ENCODE measurements at places on chromosomes 3 and 15.

DNA sequence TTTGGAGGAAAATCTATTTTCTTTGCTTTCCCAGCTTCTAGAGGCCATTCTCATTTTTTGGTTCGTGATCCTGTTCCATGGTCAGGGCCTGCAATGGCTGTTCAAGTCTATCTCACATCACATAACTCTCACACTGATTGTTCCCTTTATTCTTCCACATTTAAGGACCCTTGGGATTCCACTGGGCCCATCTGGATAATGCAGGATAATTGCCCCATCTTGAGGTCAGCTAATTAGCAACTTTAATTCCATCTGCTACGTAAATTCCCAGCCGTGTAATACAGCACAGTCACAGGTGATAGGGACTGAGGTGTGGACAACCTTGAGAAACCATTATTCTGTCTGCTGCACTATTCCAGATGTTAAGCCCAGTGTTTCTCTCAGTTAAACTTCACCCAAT is 311.6 kb upstream of the CNTN4 start:
- DNase-seq: no peak
- no peak overlapping the region for H3K4me3 ChIP-seq
- no peak overlapping the region for H3K27ac ChIP-seq
- no peaks in the 10 kb centered on the region for H3K4me1 ChIP-seq
- H3K27me3 ChIP-seq: no peaks in the 10 kb centered on the region
- no peaks in the 10 kb centered on the region for H3K36me3 ChIP-seq

GRCh38 chr3:64078966-64079365 is 55.7 kb upstream of the PSMD6 start:
- H3K36me3 ChIP-seq: no peaks in the 10 kb centered on the region
- no peak for DNase-seq
- no peak overlapping the region for H3K27ac ChIP-seq
- no peaks in the 10 kb centered on the region for H3K4me1 ChIP-seq

- H3K4me1 ChIP-seq: no peaks in the 10 kb centered on the region
- H3K4me3 ChIP-seq: no peak overlapping the region
- no peak for DNase-seq
- no peaks in the 10 kb centered on the region for H3K36me3 ChIP-seq
These were observed 72.5 kb downstream of the MITF start for GRCh38 chr3:69811452-69812401.

- H3K27ac ChIP-seq: no peak overlapping the region
- H3K27me3 ChIP-seq: no peaks in the 10 kb centered on the region
- no peaks in the 10 kb centered on the region for H3K4me1 ChIP-seq
- DNase-seq: no peak
- no peak overlapping the region for H3K4me3 ChIP-seq
- H3K36me3 ChIP-seq: no peaks in the 10 kb centered on the region
These were observed 314.9 kb downstream of the CACNA2D3 start for GRCh38 chr3:54437271-54437670.

- H3K27me3 ChIP-seq: no peaks in the 10 kb centered on the region
These were observed 4.7 kb upstream of the GOLGA8B start for GRCh38 chr15:34588046-34588674.

GRCh38 chr15:58517682-58518525 is 86.1 kb downstream of the LIPC start:
- no peak for DNase-seq
- H3K27me3 ChIP-seq: no peaks in the 10 kb centered on the region
- H3K4me1 ChIP-seq: no peaks in the 10 kb centered on the region

DNA sequence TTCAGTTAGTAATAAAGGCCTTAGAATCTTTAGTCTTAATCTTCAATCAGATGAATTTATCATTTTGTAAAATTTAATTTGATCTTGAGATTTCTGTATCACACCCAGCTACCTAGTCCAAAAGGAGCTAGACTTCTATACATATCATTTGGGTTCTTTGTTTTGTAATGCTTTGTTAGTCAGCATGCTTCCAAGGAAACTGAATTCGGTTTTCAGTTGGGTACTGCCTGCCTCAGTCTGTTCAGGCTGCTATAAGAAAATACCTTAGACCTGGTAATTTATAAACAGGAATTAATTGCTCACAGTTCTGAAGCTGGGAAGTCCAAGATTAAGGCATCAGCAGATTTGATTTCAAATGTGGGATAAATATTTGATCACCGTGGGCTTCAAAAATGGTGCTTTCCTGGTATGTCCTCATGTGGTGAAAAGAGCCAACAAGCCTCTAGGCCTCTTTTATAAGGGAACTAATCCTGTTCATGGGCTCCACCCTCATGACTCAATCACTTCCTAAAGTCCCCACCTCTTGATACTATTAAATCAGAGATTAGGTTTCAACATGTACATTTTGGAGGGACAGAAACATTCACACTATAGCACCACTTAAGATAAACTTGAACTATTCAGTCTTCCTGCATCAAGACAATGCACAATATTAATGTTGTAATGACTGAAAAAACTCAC is 800.7 kb downstream of the NAALADL2 start:
- H3K27me3 ChIP-seq: no peaks in the 10 kb centered on the region
- H3K4me1 ChIP-seq: no peaks in the 10 kb centered on the region
- H3K4me3 ChIP-seq: no peak overlapping the region
- H3K36me3 ChIP-seq: no peaks in the 10 kb centered on the region
- no peak for DNase-seq

- no peak overlapping the region for H3K27ac ChIP-seq
- no peak overlapping the region for H3K4me3 ChIP-seq
- H3K4me1 ChIP-seq: no peaks in the 10 kb centered on the region
- H3K36me3 ChIP-seq: no peaks in the 10 kb centered on the region
- no peaks in the 10 kb centered on the region for H3K27me3 ChIP-seq
- no peak for DNase-seq
These were observed 13.3 kb downstream of the BCL2A1 start for GRCh38 chr15:79957741-79958140.

DNA sequence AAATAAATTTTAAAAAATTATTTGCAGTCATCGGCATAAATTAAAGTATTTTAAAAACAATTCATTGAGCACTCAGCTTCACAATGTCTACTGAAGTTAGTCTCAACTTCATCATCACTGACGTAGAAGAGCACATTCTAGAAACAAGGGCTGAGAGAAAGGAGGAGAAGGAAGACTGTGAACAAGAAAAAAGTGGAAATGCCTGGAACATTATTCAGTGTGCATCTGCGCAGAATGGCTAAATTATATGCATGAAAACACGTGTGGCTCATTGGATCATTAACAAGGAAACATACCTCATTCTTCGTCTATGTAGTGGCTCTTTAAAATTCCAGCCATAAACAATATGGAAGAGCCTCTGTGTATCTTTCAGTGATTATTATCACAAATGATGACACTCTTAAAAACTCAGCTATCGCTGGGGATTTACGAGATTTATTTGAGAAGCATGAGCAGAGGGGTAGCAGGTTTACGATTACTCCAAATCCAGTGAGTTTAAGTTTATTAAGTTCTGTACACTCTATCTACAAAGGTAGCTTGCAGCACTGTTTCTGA is 404.2 kb upstream of the CDIN1 start:
- no peak overlapping the region for H3K4me3 ChIP-seq
- H3K36me3 ChIP-seq: no peaks in the 10 kb centered on the region
- no peaks in the 10 kb centered on the region for H3K27me3 ChIP-seq
- H3K4me1 ChIP-seq: no peaks in the 10 kb centered on the region
- no peak overlapping the region for H3K27ac ChIP-seq

- H3K4me3 ChIP-seq: no peak overlapping the region
- H3K27me3 ChIP-seq: no peaks in the 10 kb centered on the region
- H3K27ac ChIP-seq: no peak overlapping the region
- H3K4me1 ChIP-seq: no peaks in the 10 kb centered on the region
These were observed 87.7 kb downstream of the MEGF11 start for GRCh38 chr15:66165856-66166255.

DNA sequence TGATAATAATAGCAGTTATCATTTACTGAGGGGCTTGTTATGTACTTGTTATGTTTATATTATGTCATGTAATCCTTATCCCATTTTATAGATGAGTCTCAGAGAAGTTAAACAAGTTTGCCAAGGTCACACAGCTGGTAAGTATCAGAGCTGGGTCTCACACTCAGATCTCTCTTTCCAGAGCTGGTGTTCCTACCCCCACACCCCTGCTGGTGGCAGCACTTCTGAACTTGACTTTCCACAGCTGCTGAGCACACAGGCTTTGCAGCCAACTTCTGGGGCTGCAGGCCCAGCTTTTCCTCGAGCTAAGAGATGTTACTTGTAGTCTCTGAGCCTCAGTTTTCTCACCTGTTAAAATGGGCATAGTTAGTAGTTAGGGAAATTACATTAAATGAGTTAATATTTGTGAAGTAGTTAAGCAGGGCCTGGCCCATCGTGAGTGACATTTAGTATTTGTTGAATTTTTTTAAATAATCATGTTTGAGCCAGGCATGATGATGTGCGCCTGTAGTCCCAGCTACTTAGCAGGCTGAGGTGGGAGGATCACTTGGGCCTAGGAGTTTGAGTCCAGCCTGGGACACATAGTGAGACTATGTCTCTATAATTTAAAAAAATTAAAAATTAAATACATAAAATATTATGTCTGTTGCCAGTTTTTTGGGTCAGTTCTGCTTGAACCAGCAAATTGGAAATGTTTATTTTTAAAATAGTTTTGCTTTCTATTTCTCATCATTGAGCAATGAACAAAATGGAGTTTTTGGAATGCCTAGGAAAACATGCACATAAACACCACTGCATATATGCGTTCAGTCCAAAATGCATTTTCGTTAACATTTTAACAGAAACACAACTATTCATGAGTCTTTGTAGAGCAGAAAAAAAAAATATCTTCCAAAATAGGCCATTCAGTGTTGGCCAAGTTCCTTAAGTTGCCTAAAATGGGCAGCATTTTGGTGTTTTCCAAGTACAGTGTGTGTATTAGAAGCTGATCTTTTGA is 87.3 kb downstream of the SMAD6 start:
- no peak for DNase-seq
- H3K36me3 ChIP-seq: no peaks in the 10 kb centered on the region
- H3K27me3 ChIP-seq: no peaks in the 10 kb centered on the region

- no peaks in the 10 kb centered on the region for H3K36me3 ChIP-seq
- no peaks in the 10 kb centered on the region for H3K27me3 ChIP-seq
- H3K27ac ChIP-seq: no peak overlapping the region
- no peak overlapping the region for H3K4me3 ChIP-seq
- DNase-seq: no peak
These were observed 182.3 kb downstream of the ADAMTS17 start for GRCh38 chr15:100159436-100159835.

GRCh38 chr3:50237133-50237651 is 1.2 kb downstream of the GNAI2 start:
- H3K4me3 ChIP-seq: peak overlapping the region; percentile 98
- H3K36me3 ChIP-seq: peaks cover 4% of the 10 kb centered on the region
- H3K27ac ChIP-seq: peak overlapping the region; percentile 80
- H3K27me3 ChIP-seq: no peaks in the 10 kb centered on the region

GRCh38 chr3:134869153-134869726 is 74.2 kb downstream of the EPHB1 start:
- H3K27me3 ChIP-seq: no peaks in the 10 kb centered on the region
- H3K4me1 ChIP-seq: no peaks in the 10 kb centered on the region
- DNase-seq: no peak
- no peaks in the 10 kb centered on the region for H3K36me3 ChIP-seq

DNA sequence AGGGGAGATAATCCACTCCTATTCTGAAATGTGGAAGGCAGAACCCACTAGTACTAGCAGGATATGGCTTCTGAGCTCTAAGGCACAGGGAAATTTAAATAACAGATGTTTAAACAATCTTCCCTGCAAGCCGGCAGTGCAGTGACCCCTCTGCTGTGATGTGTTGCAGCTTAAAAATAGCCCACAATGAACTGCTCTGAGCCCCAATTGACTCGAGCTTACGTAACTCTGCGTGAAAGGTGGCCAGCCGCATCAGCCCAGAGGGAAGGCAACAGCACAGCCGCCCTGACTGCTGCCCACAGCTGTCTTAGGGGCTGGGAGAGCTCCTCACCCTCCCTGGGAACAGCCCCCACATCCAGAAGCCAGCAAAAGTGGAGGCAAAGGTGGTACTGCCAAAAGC is 12.5 kb upstream of the CAMKV start:
- no peaks in the 10 kb centered on the region for H3K4me1 ChIP-seq
- H3K36me3 ChIP-seq: no peaks in the 10 kb centered on the region
- H3K27me3 ChIP-seq: no peaks in the 10 kb centered on the region
- DNase-seq: no peak
- H3K27ac ChIP-seq: no peak overlapping the region
- H3K4me3 ChIP-seq: no peak overlapping the region

- no peak overlapping the region for H3K27ac ChIP-seq
- H3K4me3 ChIP-seq: no peak overlapping the region
- H3K4me1 ChIP-seq: no peaks in the 10 kb centered on the region
- DNase-seq: no peak
These were observed 53.3 kb upstream of the TLE3 start for GRCh38 chr15:70151003-70151402.

DNA sequence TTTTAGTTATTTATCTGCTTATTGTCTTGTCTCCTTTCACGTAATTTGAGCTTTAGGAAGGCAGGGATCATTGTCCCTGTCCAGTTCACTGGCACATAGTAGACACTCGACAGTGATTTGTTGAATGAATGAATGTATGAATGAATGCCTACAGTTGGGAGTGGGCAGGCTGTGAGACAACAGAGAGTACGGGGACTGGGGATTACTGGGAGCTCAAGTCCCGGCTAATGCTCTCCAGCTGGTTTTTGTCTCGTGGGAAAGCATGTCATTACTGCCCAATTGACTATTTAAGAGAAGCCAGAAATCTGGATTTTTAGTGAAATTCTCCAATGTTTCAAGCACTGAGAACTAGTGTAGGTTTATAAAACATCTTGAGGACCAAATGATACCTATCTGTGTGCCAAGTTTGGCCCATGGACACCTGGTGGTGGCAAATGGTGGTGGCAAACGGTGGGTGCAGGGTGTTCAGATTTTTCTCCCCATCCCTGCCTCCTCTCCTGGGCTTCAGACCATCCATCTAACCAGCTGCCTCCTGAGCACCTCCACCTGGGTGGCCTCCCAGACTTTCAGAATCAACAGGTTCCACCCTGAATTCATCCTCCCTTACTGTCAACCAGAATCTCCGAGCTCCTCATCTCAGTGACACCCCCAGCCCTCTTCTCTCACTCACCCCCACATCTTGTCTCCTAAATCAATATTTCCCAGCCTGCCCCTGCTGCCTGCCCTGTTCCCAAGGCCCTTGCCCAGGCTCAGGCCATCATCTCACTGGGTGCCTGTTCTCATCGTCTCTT is 36.2 kb upstream of the TRH start:
- no peaks in the 10 kb centered on the region for H3K27me3 ChIP-seq
- no peak overlapping the region for H3K4me3 ChIP-seq
- H3K27ac ChIP-seq: no peak overlapping the region
- H3K36me3 ChIP-seq: no peaks in the 10 kb centered on the region
- DNase-seq: no peak
- H3K4me1 ChIP-seq: no peaks in the 10 kb centered on the region

Data from effector memory CD4-positive, alpha-beta T cell (primary cell).